Globus pallidus (tissue), 1 donor: ENCODE measurements at places on chromosomes 7 and 10.

- DNase-seq: peak; percentile 61
Observed at GRCh38 chr7:28654110-28654509, 241.8 kb downstream of the CREB5 start.

DNA sequence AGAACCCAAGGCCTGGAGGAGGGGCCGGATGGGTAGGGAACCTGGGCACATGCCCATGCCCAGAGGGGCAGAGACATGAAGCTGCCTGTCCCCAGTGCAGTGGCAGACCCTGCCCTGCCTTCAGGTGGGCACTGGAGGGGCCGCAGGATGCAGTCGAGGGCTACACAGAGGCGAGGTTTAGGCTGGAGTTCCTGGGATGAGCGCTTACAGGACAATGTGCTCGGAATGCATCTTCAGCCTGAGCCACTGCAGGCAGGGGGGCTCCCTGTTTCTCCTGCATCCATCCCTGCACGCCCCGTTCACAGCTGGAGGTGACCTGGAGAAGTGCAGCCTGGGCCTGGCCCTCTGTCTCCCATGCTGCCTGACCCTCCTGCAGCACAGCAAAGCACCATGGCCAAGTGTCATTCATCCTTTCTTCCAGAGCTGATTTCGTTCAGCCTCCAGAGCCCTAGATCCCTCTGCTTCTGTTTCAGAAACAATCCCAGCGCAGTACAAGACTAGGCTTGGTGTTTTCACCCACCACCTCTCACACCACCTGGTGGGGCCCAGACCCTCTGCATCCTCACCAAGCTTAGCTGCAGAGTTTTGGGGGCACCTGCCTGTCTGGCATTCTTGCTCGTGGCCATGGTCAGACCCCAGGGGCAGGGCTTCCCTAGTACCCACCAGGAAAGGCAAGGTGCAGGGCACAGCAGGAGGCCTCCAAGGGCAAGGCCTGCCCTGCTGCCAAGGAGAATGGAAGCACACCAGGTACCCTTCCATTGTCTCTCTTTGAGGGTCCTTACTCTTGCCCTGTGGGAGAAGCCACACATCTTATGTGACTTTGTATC is 311.9 kb downstream of the TCERG1L start:
- DNase-seq: no peak

- no peak for DNase-seq
Observed at GRCh38 chr7:17274551-17275245, 23.8 kb upstream of the AHR start.

GRCh38 chr10:67385089-67385488 is 310.9 kb downstream of the CTNNA3 start:
- DNase-seq: no peak

- DNase-seq: no peak
Observed at GRCh38 chr10:52649511-52649910, 123.1 kb downstream of the MBL2 start.

DNA sequence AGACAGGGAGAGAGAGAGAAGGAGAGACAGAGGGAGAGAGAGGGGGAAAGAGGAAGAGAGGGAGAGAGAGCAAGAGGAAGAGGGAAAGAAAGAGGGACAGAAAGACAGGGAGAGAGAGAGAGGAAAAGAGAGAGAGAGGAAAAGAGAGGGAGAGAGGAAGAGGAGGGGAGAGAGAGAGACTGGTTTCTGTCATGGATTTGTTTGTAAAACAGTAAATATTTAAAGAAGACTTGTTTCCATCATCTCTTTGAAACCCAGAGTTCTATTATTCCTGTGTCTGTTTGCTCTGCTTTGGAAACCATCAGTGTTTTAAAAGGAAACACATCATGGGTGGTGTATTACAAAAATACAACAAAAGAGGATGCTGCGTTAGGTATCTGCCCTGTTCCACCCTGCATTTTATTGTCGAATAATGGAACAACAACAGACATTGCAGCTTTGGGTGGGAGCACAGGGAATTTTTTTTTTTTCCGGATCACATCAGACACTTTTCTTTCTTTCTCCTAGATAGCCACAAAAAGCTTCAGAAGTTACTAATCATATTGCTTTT is 150.7 kb upstream of the RSU1 start:
- DNase-seq: no peak

DNA sequence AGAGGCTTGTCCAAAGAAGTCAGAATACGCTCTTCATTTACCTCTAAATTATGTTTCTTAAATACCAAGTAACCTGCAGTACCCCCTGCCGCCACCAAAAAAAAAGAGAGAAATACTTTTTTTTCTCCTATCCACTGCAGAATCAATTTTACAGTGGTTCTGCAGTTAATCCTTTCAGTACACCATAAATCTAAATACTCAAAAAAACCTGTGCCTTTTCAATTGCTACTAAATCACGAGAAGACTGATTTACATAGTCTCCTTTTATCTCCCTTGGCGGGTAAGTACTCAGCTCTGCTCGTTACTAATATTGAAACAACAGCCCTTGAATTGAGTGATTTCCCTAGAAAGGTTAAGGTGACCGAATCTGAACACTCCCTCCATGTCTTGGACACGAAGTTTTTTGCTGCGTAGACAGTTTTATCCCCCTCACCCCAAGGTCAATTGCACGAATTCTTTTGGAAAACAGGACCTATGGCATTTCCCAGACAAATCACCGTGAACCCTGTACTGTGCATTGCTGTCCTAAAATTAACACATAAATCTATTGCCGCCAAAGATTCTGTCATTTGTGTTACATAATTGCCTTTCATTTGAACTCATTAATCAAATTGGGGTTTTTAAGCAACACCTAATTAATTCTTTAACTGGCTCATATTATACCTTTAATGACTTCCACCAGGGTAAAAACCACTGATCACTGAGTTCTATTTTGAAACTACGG is 512 bp upstream of the VIM start:
- no peak for DNase-seq

GRCh38 chr7:4641091-4641666 is 40.9 kb upstream of the FOXK1 start:
- no peak for DNase-seq

- DNase-seq: no peak
Observed at GRCh38 chr7:38244516-38244915, 28.9 kb downstream of the TARP start.

- no peak for DNase-seq
Observed at GRCh38 chr7:42745357-42746059, 166.4 kb downstream of the C7orf25 start.

DNA sequence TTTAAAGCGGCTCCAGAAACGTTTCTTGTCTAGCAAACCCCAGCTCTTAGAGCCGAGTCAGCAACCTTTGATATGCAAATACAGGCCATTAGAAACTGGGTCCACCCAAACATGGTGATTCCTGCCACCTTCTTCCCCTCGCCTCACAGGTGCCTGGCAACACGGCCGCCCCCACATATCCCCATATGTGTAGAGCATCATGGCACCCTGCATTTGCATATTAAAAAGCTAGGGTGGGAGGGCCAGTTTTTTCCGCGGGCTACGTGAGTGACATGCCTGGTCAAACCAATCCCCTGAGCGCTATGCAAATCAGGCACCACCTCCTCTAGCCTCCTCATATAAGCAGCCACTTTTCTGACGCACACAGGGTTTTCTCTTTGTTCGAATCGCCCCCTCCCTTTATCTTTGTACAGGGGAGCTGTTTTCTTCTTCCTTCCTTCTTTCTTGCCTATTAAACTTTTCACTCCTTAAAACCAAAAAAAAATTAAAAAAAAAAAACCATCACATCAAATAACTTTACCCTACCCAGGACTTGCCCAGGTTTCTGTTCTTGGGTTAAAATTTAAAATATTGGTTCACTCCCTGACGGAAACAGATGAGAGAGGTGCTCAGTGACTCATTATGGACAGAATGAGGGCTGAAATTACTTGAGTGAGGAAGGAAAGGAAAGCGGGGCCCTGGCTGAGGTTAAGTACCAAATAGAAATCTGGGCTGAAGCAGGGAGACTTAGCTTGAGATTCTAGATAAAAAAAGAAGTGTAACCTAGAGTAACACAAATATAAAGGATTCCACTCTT is 59.8 kb downstream of the COA1 start:
- DNase-seq: no peak

DNA sequence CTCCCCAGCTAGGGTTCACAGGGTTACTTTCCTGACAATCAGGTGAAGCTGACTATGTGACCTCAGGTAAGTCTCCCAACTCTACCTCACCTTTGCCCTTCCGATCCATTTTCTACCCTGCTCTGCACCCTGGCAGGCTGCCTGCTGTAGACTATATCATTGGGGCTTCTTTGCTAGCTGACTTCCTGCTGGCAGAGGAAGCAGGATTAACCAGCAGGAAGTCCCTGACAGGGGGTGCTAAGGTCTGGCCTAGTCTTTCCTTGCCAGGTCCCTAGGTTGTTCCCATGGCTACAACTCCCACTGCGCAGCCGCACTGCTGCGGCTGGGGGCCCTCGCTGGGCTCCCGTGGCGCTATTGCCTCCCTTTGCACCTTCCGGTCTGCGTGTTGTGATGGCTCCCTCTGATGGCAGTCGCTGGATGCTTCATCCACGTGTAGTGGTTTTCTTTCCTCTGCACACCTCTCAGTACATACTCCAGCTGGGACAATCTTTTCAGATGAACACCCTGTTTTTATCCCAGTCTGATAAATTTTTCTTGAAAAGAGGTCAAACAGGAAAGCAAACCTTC is 365.9 kb downstream of the REEP3 start:
- DNase-seq: no peak

- no peak for DNase-seq
Observed at GRCh38 chr10:114870486-114870885, 48.9 kb downstream of the FHIP2A start.

GRCh38 chr7:45922810-45923209 is 1.7 kb upstream of the IGFBP3 start:
- no peak for DNase-seq

DNA sequence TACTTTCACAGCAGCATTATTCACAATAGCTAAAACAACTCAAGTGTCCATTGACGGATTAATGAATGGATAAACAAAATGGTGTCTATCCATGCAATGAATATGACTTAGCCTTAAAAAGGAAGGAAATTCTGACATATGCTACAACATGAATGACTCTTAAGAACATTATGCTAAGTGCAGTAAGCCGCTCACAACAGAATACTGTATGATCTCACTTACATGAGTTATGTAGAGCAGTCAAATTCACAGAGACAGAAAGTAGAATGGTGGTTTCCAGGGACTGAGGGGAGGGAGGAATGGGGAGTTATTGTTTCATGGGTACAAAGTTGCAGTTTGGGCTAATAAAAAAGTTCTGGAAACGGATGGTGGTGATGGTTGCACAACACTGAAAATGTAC is 282.0 kb downstream of the GRID1 start:
- DNase-seq: no peak

GRCh38 chr7:36002900-36003299 is 150.2 kb upstream of the EEPD1 start:
- no peak for DNase-seq

GRCh38 chr7:24075426-24075810 is 208.6 kb upstream of the NPY start:
- DNase-seq: no peak

DNA sequence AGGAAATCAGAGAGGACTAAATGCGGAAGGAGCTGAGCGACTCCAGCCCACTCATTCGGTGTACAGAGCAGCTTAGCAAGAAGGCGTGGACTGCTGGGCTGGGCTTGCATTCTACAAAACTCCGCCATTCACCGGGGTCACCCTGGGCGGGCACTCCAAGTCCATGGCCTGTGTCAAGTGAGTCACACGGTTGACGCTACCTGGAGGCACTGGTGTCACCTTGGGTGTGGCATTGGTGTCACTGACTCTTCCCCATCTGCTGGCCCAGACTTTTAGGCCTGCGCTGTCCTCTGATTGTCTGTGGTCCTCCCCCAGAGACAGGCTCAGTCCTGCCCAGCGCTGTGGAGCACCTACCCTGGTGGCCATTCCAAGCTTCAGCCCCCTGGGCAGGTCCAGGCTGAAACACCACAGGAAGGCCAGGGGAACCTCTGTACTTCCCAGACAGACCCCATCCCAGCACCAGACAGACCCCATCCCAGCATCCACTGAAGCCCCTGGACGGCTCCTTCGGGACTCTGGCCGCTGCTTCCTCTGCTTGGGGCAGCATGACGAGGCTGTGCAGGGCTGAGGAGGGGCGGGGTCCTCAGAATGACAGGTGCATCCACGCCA is 30.6 kb upstream of the CNPY1 start:
- no peak for DNase-seq

DNA sequence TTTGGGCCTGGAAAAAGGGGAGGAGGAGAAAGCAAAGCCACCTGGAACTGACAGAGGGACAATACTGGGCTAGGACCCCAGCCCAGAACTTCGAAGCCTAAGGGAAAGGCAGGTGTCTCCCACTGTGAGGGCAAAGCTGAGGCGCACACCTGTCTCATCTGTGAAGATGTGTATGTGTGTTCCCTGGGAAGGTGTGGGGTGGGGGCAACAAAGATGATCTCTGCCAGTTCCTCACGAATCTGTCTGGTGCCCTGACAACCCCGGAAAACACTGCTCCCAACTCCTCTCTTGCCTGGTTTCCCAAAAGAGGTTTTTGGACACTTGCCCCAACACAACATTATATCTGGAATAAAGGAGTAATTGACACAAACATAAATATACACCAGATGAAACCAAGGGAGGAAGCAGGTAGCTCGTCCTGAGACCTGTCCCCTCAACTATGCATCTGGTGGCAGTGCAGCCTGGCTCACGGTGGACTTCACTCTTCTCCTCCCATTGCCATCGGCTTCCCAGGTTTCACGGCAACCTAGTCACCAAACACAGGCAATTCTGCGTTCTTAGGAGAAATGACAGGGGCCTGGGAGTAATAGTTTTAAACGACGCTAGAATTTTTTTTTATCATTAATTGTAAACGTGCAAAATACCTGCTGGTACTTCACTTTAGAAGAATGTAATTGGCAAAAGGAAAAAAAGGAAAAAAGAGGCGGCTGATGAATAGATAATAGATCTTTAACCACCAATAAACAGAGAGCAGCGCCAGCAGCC is 1.7 kb upstream of the EMX2 start:
- no peak for DNase-seq

- no peak for DNase-seq
Observed at GRCh38 chr10:71911296-71911953, 52.8 kb upstream of the CHST3 start.

GRCh38 chr10:46052057-46052790 is 6.2 kb upstream of the MSMB start:
- DNase-seq: no peak

DNA sequence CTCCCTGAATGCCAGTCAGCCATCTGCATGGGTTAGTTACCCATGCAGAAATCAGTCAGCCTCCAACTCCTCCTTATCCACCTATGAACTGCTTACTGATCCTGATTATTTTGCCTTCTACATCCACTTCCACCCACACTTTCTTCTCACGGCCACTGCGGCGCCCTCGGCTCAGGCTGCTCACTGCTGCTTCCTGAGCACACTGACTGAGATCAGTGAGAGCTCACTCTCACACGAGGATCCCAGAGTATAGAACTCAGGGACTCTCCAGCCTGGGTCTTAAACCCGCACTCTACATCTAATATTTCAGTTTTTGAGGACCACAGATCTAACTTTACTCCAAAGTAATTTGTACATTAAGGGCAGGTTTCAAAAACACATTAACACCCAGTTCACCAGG is 64.4 kb downstream of the GRB10 start:
- no peak for DNase-seq

- DNase-seq: no peak
Observed at GRCh38 chr7:30657131-30657530, 25.1 kb downstream of the CRHR2 start.

GRCh38 chr7:39187130-39187529 is 209.4 kb downstream of the POU6F2 start:
- DNase-seq: no peak
